ENCODE measurements at places on chromosomes 2 and 18. TPM values are rescaled to one million over a fixed set of nuclear protein-coding genes. Genes with fewer than 3 reads are reported as not detected.
A peak's percentile ranks its signal among the peaks of the same experiment; 100 is the strongest.

DNA sequence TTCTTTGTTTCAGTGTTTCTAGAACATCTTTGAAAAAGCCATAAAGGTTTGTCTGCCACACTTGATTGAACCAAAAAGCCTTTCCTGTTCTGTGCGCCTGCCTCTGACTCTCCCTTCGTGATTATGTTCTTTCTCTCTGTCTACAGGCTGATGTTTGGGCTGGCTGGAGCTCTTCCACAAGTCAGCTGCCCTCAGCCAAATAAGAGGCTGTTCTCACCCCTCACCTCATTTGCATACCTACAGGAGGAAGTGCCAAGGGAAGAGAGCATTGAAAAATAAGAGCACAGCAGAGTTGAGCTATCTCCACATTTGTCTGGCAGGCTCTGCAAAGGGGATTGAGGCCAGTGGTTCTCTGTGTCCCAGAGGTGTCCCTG, 15.8 kb downstream of the INPP5D start:
- DNase-seq, result no peak

DNA sequence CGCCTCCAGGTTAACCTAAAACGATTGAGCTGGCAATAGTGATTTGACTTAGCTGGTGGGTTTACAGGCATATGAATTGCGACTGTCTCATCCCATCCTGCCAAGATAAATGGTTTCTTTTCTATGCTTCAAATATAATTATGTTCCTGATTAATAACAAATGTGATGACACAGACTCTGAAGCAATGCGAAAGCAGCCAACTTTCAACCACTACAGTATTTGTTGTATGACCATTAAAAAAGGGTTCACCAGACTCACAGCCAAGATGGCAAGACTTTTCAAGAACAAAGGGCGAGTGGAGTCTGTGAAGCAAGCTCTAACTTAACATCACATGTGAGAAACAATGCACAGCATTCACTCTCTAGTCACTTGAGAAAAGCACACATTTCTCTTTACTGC, 186.6 kb downstream of the PID1 start:
- no peak for DNase-seq

GRCh38 chr2:216293883-216294282, 78.4 kb downstream of the MARCHF4 start:
- no peak for DNase-seq

DNA sequence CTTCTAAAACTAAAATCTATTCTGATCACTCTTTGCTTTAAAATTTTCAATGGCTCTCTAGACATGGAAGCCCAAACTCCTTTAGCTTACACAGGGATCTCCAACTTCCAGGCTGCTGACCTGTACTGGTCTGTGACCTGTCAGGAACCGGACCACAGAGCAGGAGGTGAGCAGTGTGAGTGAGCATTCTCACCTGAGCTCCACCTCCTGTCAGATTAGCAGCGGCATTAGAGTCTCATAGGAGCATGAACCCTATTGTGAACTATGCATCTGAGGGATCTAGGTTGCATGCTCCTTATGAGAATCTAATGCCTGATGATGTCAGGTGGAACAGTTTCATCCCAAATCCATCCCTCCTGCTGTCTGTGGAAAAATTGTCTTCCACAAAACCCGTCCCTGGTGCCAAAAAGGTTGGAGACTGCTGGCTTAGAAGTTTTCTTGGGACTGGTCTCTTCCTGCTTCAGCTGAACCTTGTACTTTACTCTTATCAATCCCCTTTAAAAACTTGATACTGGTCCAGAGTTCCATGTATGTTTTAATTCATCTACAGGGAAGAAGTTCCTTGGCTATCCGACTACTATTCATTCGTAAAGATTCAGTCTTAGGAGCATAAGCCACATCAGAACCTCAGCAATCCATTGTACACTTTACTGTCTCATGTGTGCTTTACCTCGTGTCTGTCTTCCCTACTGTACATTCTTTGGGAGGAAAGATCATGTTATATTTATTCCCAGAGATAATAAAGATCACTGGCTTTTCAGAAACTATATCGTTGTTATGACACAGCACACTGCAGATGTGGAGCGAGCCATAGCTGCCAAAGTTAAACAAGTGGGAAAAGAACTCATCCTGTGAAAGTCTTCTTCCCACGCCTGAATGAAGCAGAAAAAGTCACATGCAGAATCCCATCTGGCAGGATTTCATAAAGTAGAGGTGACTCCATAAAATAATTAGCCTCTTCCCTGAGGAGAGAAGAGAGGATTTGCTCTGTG, 183.8 kb downstream of the LRATD1 start:
- DNase-seq, result no peak

DNA sequence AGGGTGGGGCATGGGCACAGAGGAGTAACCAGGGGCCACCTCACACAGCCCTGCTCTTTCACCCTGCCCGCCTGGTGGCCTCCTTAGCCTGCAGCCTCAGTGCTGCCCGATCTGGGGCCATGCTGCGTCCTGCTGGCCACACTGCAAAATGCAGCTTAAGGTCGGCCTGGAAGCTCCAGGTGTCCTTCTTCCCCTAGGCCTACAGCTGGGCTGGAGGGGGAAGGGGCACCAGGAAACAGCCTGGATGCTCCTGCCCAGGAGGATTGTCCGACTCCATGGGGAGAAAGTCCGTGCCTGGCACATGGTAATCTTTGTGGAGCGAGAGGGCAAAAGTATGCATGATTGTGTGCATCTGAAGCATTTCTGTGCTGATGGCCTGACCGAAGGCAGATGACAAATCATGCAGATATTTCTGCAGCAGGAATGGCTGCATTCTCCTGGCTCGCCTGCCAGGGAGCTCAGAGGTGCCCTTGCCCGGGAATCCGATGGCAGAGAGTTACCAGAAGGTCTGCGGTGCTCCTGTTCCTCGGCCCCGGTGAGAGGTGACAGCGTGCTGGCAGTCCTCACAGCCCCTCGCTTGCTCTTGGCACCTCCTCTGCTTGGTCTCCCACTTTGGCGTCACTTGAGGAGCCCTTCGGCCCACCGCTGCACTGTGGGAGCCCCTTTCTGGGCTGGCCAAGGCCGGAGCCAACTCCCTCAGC, 12.8 kb upstream of the ALPP start:
- peak; percentile 42 for DNase-seq

DNA sequence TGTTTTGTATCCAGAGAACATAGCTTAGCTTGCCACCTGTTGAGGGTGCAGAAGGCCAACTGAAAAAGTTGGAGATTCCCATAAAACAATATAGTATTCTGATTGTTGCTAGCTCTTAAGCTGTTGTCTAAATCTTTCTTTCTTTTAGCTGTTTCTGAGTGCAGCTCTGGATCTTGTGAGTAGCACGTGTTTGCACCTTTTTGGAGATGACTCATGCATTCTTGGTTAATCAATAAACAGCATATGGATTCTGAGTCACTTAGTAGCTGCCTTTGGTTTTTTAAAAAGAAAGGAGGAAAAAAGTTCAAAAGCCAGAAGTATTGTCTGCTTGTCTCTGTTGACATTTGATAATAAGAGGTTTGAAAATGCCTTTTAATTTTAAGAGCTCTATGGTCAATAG, 483.0 kb upstream of the FSIP2 start:
- DNase-seq, result no peak

The CKAP2L gene
- total RNA-seq, result 3.4 TPM

The NYAP2 gene
- 0.20 TPM for total RNA-seq

The HTR2B gene
- 0.17 TPM for total RNA-seq

The MARCO gene
- total RNA-seq, result not detected
